Fibroblast of the aortic adventitia (primary cell): ENCODE measurements at places on chromosomes 11 and 22.

- no peak for DNase-seq
Observed at GRCh38 chr11:113481226-113481625, 6.0 kb upstream of the DRD2 start.

- DNase-seq = no peak
Observed at GRCh38 chr11:114318361-114318760, 22.2 kb downstream of the NNMT start.

DNA sequence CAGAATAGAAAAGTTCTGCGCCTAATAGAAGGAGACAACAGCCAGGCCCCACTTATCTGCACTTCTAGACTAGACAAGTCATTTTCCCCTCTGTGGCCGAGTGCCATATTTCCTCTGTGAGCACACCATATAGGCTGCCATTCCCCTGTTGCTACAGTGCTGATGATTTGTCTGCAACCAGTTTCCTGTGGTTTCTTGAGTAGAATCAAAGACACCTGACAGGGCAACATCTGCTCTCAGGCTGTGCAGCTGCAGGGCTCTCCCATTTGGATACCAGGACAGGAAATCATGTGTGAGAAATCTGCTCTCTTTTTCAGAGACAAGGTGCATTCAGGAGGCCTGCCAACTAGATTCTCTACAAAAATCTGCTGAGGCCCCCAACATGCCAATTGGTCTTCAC lies 879.3 kb downstream of the DLG2 start:
- no peak for DNase-seq

DNA sequence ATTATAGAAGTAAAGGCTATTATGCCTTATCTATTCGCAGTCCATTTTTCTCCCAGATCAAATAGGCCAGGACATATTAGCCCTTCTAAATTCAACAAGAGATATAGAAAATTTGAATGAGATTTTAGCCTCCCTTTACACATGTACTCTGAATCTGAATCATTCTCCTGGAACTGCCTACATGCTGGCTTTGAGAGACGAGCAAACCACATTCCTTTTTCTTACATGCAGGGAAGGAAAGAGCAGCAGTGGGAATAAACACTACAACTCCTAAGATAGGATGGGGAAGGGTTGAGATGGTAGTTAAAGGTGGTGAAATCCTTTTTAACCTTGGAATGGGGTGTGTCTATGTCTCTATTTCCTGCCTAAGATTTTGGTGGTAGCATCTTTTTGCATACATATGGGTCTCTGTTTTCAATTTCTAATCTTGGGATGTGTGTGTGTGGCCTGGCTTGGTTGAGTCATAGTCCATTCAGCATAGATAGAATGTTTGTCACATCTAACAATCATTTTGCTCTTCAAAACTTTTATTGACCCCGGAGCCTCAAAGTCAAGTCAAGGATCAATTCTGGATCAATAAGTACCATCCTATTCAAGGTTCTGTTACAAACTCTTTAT lies 11.1 kb upstream of the OOSP2 start:
- DNase-seq = no peak

GRCh38 chr11:8870411-8871170 lies 40.4 kb upstream of the AKIP1 start:
- peak; percentile 74 for DNase-seq

- DNase-seq = no peak
Observed at GRCh38 chr11:61134801-61135257, 26.4 kb downstream of the VPS37C start.
